ENCODE measurements at places on chromosomes 12 and 14. TPM values are rescaled to one million over a fixed set of nuclear protein-coding genes. Genes with fewer than 3 reads are reported as not detected.

The PLEKHG7 gene
- not detected for total RNA-seq

The PROX2 gene
- total RNA-seq = 0.19 TPM

GRCh38 chr14:69519204-69520100 lies 34.9 kb downstream of the PLEKHD1 start:
- no peak for DNase-seq

The FITM1 gene
- 0.86 TPM for total RNA-seq

The CLEC7A gene
- total RNA-seq = not detected

The TPH2 gene
- total RNA-seq = not detected

The PLCZ1 gene
- not detected for total RNA-seq

The MMP17 gene
- 0.48 TPM for total RNA-seq

- DNase-seq = no peak
These were observed 6.4 kb downstream of the ATN1 start for GRCh38 chr12:6934110-6934509.

The CHGA gene
- total RNA-seq = not detected

DNA sequence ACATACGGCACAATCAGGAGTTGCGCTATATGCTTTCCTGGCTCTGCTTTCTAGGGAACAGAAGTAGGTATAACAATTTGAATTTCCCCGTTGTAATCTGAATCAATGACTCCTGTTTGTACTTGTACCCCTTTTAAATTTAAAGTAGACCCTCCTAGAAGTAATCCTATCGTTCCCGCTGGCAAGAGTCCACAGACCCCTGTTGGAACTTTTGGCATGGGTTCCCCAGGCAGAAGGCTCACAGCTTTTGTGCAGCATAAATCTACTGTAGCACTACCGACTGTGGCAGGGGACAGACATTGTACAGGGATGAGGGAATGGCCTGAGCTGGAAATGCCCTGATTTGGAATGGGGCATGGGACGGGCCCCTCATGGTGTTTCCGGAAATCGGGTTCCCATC lies 705.2 kb downstream of the LRFN5 start:
- no peak for DNase-seq

The FAM90A1 gene
- 0.43 TPM for total RNA-seq

DNA sequence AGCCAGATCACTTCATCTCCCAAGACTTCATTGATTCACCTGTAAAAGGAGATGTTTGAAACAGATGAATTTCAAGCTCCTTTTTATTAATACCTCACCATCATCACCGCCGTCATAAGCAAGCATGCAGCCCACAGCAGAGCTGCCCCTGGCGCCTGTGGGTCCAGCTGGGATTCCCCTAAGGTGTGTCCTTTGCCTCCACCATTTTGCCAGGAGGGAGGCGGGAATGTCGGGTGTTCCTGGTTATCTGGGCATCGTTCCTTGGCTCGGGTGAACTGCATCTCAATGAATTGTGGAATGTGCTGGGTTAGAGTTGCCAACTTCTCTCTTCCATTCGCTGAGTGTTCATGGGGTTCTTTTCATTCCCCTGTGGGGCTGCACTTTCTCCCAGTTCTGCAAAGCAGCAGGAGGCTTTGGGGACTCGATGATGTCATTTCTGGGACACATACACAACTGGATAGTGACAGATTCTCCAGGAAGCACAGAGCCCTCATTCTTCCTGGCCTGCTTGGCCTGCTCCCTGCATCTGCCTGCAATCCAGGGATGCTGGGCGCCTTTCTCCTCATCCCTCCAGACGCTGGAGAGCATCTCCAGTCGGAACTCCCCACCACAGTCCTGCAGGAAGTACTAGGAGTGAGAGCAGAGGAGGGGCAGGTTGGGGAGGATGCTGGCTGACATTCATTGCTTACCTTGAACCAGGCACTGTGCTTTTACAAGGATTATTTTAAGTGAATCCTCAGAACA lies 10.1 kb downstream of the CCND2 start:
- no peak for DNase-seq

Measured in activated CD4-positive, alpha-beta memory T cell treated with anti-CD3 and anti-CD28 coated beads for 36 hours (primary cell).